Right lobe of liver (tissue), 6 donors: ENCODE measurements at places on chromosomes 2 and 18. TPM values are rescaled to one million over a fixed set of nuclear protein-coding genes. Genes with fewer than 3 reads are reported as not detected.
A peak's percentile ranks its signal among the peaks of the same experiment; 100 is the strongest.

DNA sequence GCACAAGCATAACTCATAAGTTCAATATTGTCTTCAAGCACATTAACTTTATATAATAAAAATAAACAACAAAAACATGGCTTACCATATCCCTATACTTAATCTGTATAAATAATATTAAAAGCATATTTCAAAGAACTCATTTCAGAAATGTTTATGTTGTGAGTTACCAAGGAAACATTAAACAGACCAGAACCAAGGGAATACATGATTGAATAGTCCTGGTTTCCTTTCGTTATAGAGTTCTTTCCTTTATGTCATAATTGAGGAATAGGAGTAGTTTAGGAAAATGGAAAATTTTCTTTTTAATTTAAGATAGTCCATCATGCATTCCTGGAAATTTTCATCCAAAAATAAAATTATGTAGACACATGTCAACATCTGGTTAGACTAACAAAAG is 343.0 kb downstream of the ERBB4 start:
- no peak for DNase-seq

DNA sequence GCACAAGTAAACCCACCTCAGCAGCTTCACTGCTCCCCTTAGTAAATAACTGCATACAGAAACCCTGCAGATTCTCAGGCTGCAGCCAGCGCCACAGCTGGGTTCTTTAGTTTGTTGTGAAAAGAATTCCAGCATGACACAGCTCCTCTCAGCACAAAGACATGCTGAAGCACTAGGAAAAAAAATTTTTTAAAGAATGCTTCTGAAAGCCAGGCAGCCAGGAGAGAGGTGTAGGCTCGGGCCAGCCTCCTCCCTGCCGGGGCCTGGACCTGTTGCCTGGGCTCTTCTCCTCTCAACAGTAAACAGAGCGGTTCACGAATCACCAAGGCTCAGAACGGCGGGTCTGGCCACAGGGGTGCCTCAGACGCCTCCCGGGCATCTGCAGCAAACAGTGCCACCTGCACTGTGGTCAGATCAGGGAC is 95.7 kb upstream of the POU3F3 start:
- no peak for DNase-seq

DNA sequence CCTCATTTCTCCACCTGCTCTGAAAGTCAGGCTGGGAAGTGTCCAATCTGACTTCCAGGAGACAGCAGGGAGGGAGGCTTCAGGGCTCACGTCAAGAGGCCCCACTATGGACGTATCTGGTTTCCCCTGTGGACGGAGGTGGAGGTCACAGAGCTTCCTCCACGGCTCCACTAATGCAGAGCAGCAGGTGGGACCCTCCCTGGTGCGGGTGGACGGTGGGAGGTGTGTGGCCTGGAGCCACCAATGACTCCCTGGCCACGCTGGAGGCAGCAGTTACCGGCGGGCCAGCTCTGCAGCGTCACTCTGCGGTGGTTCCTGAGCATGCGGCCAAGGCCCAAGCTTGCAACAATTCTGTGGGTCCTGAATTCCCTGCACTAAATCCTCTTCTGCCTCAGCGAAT is 9.0 kb downstream of the CRACDL start:
- no peak for DNase-seq

DNA sequence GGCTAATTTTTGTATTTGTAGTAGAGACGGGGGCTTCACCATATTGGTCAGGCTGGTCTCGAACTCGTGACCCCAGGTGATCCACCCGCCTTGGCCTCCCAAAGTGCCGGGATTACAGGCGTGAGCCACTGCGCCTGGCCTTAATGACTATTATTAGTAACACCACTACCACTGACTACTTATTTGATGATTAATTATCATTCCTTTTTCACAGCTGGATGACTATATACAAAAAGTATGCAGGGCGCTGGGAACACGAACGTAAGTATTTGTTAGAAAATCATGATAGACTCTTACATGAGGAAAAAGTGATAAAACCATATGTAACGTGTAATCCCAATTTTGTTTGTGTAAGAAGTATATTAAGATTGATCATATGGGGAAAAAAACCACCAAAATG is 21.6 kb downstream of the DARS1 start:
- DNase-seq = no peak

DNA sequence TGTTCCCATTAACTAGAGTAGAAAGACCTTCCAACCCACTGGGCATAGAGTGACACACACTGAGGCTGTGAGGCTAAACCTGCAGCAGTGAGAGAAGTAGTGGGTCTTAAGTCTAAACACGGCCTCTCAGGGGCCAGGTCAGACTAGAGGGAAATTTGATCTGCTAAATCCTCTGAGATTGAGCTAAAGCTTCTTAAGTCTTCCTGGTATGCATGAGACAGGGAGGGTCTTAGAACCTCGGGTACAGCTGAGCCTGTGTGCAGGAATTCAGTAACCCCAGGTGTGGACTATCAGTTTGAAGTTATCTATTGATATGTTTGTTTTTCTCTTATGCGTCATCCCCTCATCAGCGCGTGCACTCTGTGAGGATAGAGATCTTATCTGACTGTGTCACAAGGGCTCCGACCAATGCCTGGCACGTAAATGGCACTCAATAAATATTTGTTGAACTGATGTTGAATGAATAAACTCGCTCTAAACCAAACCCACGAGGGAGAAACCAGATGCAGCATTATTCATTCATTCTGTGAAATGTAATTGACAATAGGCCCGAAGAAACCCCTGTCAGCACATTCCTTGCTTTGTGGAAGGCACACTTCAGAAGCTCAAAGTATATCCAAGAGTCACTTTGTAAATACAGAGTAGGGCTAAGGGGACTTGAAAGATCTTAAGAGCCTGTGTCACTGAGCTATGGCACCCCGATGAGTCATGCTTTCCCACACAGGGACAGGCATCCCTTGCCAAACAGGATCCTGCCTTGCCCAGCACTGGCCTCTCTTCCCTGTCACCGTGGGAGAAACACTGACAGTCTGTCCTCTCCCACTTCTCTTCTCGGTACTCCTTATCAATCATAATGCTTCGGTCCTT is 21.7 kb upstream of the RAB10 start:
- peak; percentile 73 for DNase-seq

DNA sequence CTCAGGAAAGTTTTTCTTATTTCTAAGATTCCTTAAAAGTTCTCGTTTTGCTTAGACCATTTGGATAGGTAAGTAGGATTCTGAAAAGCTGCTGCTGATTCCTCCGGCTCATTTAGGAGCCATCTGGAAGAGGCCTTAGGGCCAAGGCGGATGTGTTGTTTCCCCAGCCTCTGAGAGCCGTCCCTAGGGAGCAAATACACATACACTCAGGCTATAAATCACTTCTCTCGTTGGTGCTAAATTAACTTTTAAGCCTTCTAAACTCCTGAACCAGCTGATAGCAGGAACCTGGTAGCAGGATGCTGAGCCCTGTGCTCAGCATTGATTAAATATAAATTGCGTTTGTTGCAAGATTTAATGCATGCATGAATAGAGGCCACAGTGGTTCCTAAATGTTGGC is 109.8 kb downstream of the ADCYAP1 start:
- DNase-seq = no peak

The RTP5 gene
- total RNA-seq = not detected

The SULT1C2 gene
- total RNA-seq = 31.2 TPM

The SERPINE2 gene
- 5.1 TPM for total RNA-seq

The STARD6 gene
- not detected for total RNA-seq

The KATNAL2 gene
- 1.3 TPM for total RNA-seq

The ELP2 gene
- total RNA-seq = 53.2 TPM

The DSC2 gene
- 8.0 TPM for total RNA-seq
